Activated naive CD8-positive, alpha-beta T cell treated with anti-CD3 and anti-CD28 coated beads for 36 hours (primary cell): ENCODE measurements at places on chromosomes 12 and 14. TPM values are rescaled to one million over a fixed set of nuclear protein-coding genes. Genes with fewer than 3 reads are reported as not detected.

The NTS gene
- total RNA-seq, result not detected

The ING4 gene
- 10.9 TPM for total RNA-seq

- H3K27ac ChIP-seq, result peak overlapping the region; percentile 72
- H3K4me3 ChIP-seq, result peak overlapping the region; percentile 60
- DNase-seq, result peak; percentile 8
- peaks cover 45% of the 10 kb centered on the region for H3K4me1 ChIP-seq
- peaks cover 28% of the 10 kb centered on the region for H3K36me3 ChIP-seq
Observed at GRCh38 chr14:75123991-75124390, 2.9 kb downstream of the NEK9 start.

DNA sequence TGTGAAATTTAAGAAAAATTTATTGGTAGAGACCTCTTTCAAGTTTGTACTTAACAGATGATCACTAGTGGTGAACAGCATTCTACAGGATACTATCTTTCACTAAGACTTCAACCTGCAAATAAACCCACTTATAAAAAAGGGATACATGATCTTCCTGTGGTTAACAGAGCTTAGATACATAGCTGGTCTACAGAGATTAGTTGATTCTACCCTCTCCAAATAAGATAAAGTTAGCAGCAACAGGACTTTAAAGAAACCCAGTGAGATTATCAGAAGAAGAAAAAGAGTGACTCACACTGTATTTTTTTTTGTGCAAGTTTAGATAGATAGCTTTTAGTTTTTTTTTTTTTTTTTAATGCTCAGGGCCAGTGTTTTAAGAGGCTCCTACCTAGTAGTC lies 34.5 kb downstream of the USP44 start:
- no peak overlapping the region for H3K4me3 ChIP-seq
- peak overlapping the region; percentile 30 for H3K27ac ChIP-seq
- peaks cover 22% of the 10 kb centered on the region for H3K36me3 ChIP-seq
- no peaks in the 10 kb centered on the region for H3K27me3 ChIP-seq
- H3K4me1 ChIP-seq, result peaks cover 7% of the 10 kb centered on the region
- DNase-seq, result no peak

DNA sequence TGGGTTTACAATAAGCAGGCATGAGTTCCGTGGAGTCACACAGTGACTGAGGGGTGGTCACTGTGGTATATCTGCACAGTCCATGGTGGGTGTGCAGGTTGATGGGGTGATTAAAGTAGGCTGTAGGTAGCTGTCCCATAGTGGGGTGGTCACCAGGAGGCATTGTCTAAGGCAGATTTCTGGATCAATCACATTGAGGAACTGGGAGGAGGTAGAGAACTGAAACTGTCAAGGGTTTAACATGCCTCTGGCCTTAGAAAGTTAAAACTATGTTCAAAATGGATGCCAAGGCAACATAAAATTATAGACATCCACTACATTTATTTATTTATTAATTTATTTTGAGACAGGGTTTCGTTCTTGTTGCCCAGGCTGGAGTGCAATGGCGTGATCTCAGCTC lies 8.3 kb downstream of the ADCK1 start:
- no peaks in the 10 kb centered on the region for H3K36me3 ChIP-seq
- no peak overlapping the region for H3K27ac ChIP-seq
- H3K27me3 ChIP-seq, result no peaks in the 10 kb centered on the region
- peaks cover 5% of the 10 kb centered on the region for H3K4me1 ChIP-seq

DNA sequence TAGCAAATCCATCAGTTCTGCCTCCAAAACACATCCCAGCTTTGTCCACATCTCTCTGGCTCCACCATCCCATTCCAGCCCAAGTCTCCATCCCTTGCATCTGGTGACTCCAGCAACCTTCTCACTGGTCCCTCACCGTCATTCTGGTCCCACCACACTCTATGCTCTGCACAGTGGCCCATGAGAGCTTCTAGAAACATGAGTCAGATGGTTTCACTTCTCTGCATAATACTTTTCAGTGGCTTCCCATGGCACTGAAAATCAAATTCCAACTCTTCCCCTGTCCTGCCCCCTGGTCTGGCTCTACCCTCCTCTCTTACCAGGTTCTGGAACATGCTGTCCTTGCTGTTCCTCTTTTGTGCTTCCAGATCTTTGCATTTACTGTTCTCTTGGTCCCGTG lies 17.2 kb upstream of the C12orf76 start:
- H3K27ac ChIP-seq, result no peak overlapping the region
- peaks cover 8% of the 10 kb centered on the region for H3K4me1 ChIP-seq
- no peak for DNase-seq
- no peak overlapping the region for H3K4me3 ChIP-seq
- H3K36me3 ChIP-seq, result no peaks in the 10 kb centered on the region

DNA sequence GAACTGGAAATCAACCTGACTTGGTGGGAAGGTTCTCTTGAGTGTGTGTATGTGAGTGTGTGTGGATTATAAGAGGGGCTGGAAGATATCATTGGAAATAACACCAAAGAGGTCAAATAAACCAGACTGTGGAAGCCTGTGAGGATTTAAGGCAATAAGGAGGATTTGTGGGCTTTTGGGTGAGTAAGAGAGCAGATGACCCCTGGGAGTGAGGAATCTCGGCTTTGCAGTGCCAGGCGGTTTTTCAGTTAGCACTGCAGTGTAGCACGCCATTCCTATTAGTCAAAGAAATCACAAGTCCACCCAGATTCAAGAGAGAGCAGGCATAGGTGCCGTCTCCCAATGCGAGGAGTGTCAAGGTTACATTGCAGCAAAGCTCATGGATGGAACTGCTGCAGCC lies 63.3 kb downstream of the CALM1 start:
- H3K4me1 ChIP-seq, result no peaks in the 10 kb centered on the region
- H3K36me3 ChIP-seq, result no peaks in the 10 kb centered on the region
- no peaks in the 10 kb centered on the region for H3K27me3 ChIP-seq
- no peak overlapping the region for H3K27ac ChIP-seq
- no peak overlapping the region for H3K4me3 ChIP-seq

DNA sequence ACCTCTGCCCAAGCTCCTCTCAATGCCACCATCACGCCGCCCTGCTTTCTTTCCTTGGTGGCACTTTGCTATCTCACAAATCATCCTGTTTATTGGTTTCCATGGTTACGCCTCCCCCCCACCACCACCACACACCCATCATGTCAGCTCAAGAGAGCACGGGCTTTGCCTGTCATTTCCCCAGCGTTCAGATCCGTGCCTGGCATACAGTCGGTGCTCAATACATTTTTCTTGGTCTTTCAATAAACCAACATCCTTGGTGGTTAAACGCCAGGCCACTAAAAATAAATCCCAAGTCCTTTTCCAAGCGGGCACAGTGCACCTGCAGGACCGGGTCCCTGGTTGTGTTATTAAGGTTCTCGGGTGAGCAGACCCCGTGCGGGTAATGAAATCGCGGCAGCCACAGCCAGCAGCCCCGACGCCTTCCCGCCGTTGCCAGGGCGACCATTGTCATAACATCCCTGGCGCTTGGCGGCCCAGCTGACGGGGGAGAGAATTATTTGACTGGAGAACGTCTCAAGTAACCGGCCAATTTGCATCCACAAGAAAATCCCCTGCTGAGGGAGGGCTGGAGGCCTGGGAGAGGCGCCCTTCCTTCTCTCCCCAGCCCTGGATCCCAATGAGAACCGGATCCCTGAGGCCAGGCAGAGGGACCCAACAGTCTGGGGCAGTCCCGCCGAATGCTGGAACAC lies 92.9 kb downstream of the KSR2 start:
- peaks cover 8% of the 10 kb centered on the region for H3K4me1 ChIP-seq
- no peak overlapping the region for H3K4me3 ChIP-seq
- peak; percentile 54 for DNase-seq

DNA sequence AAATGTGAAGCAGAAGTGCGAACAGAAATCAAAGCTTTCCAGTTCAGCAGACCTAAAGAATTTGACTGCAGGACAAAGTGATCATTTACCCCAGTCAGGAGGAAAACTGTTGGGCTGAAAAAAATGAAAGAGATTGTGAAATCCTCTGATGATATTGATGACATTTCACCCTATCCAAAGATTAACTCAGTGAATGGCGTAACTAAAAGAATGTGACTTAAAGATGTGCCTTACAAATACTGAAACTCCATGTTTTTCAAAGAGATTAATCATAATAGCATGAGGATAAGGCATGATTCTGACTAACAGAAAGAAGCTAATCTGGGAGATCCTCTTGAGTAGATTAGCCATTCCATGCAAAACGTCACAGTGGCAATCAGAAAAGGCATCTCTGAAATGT lies 225.6 kb downstream of the DUSP6 start:
- DNase-seq, result no peak
- peaks cover 3% of the 10 kb centered on the region for H3K27me3 ChIP-seq
- no peaks in the 10 kb centered on the region for H3K36me3 ChIP-seq
- H3K4me1 ChIP-seq, result no peaks in the 10 kb centered on the region
- H3K4me3 ChIP-seq, result no peak overlapping the region
